ENCODE measurements at places on chromosomes 12 and 14. TPM values are rescaled to one million over a fixed set of nuclear protein-coding genes. Genes with fewer than 3 reads are reported as not detected.

DNA sequence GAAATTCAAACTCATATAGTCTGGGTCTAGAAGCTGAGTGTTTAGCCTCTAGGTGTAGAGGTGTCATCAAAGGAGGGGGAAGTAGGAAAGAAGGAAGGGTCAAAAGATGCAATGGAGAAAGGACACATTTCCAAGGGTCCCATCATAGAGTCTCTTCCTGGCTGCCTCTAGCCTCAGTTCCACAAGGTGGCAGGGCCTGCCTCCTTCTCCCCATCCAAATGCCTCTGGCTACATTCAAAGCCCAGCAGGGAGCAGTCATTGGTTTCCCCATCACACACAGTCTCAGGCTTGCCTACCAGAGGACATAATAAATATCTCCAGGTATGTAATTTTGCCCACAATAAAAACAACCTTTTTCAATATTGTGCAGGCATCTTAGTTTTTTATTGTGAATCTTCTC, 2.1 kb upstream of the CCT2 start:
- DNase-seq: no peak

RASSF9 gene
- 0.46 TPM for polyA plus RNA-seq

GLS2 gene
- polyA plus RNA-seq: 1.0 TPM

FOXM1 gene
- polyA plus RNA-seq: 6.1 TPM

SRRM4 gene
- 0.13 TPM for polyA plus RNA-seq
